ENCODE measurements at places on chromosomes 5 and 9. TPM values are rescaled to one million over a fixed set of nuclear protein-coding genes. Genes with fewer than 3 reads are reported as not detected.

PCDHA3 gene
- total RNA-seq: not detected

PPP2R2B gene
- total RNA-seq: 2.4 TPM

POMT1 gene
- total RNA-seq: 30.4 TPM

YIPF5 gene
- total RNA-seq: 17.6 TPM

PRDM9 gene
- 0.12 TPM for total RNA-seq

SYK gene
- total RNA-seq: 14.6 TPM

TMC1 gene
- total RNA-seq: not detected

- H3K27ac ChIP-seq: no peak overlapping the region
- peaks cover 7% of the 10 kb centered on the region for H3K4me1 ChIP-seq
- peaks cover 15% of the 10 kb centered on the region for H3K27me3 ChIP-seq
- no peak for DNase-seq
These were observed 252.6 kb upstream of the IRX4 start for GRCh38 chr5:2135354-2135753.

DNA sequence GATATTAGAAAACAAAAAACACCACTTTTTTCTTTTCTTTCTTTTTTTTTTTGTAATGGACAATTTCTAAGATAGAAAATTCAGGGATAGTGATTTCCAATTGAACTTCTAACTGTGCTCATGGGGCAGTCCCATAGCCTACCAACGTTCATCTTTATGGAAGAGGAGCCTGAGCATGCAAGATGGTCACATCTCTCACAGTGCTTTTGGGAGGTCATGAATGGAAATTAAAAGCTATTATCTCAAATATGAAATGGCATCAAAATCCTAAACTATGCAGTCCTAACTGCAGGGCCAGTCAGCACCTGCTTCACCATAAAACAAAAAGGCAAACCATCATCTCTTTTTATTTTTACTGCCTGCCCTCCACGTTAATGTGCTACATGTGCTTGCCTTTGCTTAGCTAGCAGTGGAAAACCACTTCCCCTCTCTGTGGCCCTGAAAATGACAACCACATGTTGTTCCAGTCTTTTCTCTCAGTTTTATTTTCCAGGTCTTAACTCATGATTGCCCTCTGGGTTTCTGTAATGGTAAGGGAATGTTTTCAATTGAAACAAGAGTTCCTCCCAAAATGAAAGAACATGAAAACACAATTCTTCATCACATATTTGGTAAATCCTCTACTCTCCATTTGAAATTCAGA is 16.7 kb downstream of the IFNB1 start:
- H3K36me3 ChIP-seq: no peaks in the 10 kb centered on the region
- H3K4me1 ChIP-seq: no peaks in the 10 kb centered on the region
- no peak for DNase-seq
- no peak overlapping the region for H3K4me3 ChIP-seq
- no peak overlapping the region for H3K27ac ChIP-seq

GRCh38 chr5:41918105-41918504 is 7.0 kb upstream of the FBXO4 start:
- H3K27ac ChIP-seq: no peak overlapping the region
- no peak for DNase-seq
- peaks cover 10% of the 10 kb centered on the region for H3K4me1 ChIP-seq
- peaks cover 23% of the 10 kb centered on the region for H3K36me3 ChIP-seq

DNA sequence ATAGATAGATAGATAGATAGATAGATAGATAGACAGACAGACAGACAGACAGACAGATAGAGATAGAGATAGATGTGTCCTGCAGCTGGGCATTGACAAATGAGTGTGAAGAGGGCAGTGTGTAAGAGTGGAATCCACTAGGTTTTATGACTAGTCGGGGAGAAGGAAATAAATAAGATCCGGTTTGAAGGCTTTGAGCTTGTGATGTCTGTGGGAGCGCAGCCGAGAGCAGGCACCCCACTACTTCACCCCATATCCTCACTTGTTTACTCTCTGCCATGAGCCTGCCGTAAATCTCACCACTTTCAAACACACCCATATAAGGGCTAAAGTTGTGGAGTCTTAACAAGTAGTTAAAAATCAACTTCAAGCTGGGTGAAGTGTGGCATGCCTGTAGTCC is 1.4 kb upstream of the SUSD1 start:
- H3K27ac ChIP-seq: no peak overlapping the region
- no peaks in the 10 kb centered on the region for H3K36me3 ChIP-seq
- no peak for DNase-seq

- peak; percentile 90 for DNase-seq
- H3K4me1 ChIP-seq: peaks cover 20% of the 10 kb centered on the region
These were observed 27.6 kb downstream of the IL7R start for GRCh38 chr5:35884191-35884769.

GRCh38 chr9:81661339-81661738 is 28.0 kb downstream of the TLE1 start:
- H3K36me3 ChIP-seq: peaks cover 29% of the 10 kb centered on the region
- DNase-seq: no peak
- peaks cover 17% of the 10 kb centered on the region for H3K4me1 ChIP-seq
- no peak overlapping the region for H3K4me3 ChIP-seq
- H3K27me3 ChIP-seq: no peaks in the 10 kb centered on the region

DNA sequence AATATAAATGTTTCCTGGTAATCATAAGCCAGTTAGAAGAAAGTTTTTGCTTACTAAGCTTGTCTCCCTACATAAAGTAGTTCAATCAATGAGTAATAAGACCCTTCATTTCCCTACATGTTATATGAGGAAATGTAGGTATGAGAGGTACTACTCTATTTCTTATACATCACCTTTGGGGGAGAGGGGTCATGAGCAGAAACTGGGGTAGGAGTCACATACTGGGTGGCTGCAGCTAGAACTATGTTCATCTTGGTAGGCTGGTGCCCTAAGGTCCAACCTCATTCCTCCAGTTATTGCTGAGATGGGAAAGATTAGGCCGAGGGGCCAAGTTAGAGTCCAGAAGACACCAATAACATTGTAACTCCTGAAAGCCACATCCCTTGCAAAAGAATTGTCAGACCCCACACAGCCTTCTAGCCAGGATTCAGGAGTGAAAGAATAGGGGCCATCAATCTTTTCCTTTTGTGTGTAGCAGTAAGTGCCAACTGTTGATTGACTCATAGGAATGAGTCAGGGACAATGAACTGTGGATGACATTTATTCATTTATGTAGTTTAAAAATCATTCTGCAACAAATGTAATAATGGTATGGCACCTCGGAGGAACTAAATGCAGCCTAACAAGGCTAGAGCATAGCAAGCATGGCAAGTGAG is 21.6 kb upstream of the SREK1 start:
- H3K4me3 ChIP-seq: no peak overlapping the region
- peaks cover 4% of the 10 kb centered on the region for H3K4me1 ChIP-seq
- H3K27me3 ChIP-seq: no peaks in the 10 kb centered on the region
- DNase-seq: peak; percentile 48

GRCh38 chr9:109341561-109341960 is 20.7 kb upstream of the EPB41L4B start:
- no peak overlapping the region for H3K27ac ChIP-seq
- peaks cover 10% of the 10 kb centered on the region for H3K4me1 ChIP-seq

- no peaks in the 10 kb centered on the region for H3K36me3 ChIP-seq
- no peak overlapping the region for H3K4me3 ChIP-seq
- no peaks in the 10 kb centered on the region for H3K27me3 ChIP-seq
- no peak overlapping the region for H3K27ac ChIP-seq
These were observed 31.9 kb downstream of the NEUROG1 start for GRCh38 chr5:135503871-135504270.

- H3K4me1 ChIP-seq: peaks cover 45% of the 10 kb centered on the region
- peak; percentile 90 for DNase-seq
These were observed 151.9 kb downstream of the MACROH2A1 start for GRCh38 chr5:135246923-135247795.

- H3K27me3 ChIP-seq: no peaks in the 10 kb centered on the region
- peak overlapping the region; percentile 50 for H3K4me3 ChIP-seq
- DNase-seq: no peak
- no peaks in the 10 kb centered on the region for H3K36me3 ChIP-seq
- peaks cover 30% of the 10 kb centered on the region for H3K4me1 ChIP-seq
- peak overlapping the region; percentile 87 for H3K27ac ChIP-seq
These were observed 75.4 kb downstream of the NREP start for GRCh38 chr5:111681414-111682120.

DNA sequence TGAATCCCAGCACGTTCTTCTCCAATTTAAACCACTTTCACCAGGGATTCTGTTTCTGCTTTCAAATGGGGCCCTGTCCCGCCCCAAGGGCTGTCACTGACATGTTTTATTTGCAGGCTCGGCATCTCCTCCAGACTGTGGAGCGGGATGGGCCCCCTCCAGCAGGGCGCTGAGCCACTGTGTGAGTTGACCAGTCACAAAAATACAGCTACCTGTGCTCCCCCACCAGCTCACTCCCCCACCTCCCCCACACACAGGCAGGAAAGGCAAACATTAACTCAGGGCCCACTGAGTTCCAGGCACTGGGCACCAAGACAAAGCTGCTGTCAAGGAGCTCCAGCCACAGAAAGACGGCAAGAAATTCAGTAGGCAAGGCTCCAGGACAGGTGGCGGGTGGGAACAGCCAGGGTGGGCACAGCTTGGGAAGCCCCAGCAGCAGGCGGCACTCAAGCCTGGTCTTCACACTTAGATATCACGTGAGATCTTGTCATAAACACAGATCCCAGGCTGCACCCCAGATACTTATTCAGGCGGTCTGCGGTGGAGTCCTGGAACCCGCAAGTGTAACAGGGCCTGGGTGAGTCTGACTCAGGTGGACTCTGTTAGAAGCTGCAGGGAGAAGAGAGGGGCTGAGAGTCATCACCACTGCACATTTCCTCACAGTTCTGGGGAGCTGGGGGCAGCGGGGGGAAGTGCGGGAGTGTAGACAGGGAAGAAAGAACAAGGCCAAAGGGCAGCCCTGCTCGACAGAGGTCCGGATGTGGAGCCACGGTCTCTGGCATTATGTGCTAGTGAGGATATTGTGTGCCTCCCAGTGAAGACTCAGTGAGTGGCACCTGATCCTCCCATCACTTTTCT is 44.7 kb downstream of the OR2V1 start:
- no peaks in the 10 kb centered on the region for H3K4me1 ChIP-seq
- H3K36me3 ChIP-seq: no peaks in the 10 kb centered on the region
- peaks cover 11% of the 10 kb centered on the region for H3K27me3 ChIP-seq

DNA sequence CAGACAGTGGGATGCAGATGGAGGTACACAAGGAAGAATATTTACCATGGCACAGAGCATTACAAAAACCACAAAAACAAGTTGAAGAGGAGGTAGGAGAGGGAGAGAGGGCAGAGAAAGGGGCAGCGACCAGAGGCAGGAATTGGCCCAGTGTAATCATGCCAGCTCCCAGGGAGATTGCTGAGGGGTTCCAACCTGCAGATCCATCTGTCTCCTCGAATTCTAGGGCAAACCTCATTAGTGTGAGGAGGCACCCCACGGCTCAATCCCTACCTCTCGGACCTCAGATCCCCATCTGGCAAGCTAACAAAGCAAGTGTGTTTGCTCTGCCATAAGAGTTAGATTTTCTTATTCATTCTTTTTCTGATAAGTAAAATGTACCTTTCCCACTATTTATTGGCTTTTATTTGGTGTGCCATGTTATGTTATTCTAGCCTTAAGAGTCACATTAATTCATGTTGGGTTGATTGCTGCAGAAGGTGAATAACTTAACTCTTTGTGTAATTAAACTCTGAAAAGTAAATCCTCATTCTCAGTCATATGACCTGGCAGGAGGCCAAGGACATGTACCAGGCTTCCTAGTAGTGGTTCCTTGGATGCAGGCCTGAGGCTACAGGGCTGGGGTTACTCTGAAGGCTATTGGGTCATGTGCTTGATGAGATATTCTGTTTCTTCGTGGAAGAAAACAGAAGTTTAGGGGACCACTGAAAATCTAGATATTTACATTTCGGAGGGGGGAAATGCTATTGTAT is 315.2 kb upstream of the ATP10B start:
- H3K36me3 ChIP-seq: no peaks in the 10 kb centered on the region
- H3K27ac ChIP-seq: no peak overlapping the region
- H3K4me3 ChIP-seq: no peak overlapping the region
- H3K27me3 ChIP-seq: no peaks in the 10 kb centered on the region
- no peaks in the 10 kb centered on the region for H3K4me1 ChIP-seq

- H3K27me3 ChIP-seq: peaks cover 15% of the 10 kb centered on the region
- no peaks in the 10 kb centered on the region for H3K36me3 ChIP-seq
- DNase-seq: no peak
- no peak overlapping the region for H3K27ac ChIP-seq
- H3K4me1 ChIP-seq: no peaks in the 10 kb centered on the region
- H3K4me3 ChIP-seq: no peak overlapping the region
These were observed 69.5 kb downstream of the GTF3C4 start for GRCh38 chr9:132739710-132740310.

DNA sequence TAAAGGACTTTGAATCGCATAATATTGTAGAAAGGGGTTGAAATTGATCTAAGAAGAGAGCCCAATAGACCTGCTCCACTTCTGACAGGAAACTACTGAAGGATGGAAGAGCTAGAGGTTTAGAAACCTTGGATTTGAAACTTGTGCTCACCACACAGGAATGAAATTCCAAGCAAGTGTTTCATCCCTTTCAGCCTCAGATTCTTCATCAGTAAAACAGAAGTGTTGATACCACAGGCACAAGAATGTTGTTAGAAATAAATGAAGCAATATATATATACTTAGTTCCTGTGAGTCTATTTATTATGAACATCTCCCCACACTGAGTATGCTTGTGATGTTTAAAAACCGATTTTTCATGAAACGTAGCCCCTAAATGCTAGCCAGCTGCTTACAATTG is 43.8 kb downstream of the PRRC1 start:
- H3K4me3 ChIP-seq: no peak overlapping the region
- H3K27ac ChIP-seq: no peak overlapping the region
- 0 out of 2 replicates have a peak, but pooled peaks cover 3% of the 10 kb centered on the region for H3K27me3 ChIP-seq

DNA sequence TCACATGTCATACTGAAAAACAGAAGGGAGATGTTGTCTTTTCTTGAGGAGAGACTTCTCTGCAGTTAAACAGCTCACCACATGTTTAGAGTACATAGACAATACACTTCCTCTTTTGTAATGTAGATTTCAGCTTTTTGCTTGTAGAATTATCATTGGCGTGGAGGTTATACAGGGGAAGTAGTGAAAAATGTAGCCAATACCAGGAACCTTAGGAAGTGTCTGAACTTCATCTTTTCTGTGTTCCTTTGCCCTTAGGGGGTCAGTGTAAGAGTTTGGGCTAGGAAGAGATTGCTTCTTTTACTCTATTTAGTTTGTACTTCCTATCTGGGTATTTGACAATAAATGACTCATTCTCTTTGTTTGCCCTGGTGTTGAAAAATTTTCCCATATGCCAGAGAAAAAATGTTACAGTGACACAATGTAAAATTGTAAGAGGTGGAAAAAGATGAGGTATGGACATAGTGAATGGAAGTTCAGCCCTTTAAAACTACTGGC is 21.0 kb upstream of the CDKN2B start:
- H3K27ac ChIP-seq: peak overlapping the region; percentile 84
- H3K36me3 ChIP-seq: no peaks in the 10 kb centered on the region
- peaks cover 32% of the 10 kb centered on the region for H3K4me1 ChIP-seq
- DNase-seq: peak; percentile 74
- H3K4me3 ChIP-seq: peak overlapping the region; percentile 18

DNA sequence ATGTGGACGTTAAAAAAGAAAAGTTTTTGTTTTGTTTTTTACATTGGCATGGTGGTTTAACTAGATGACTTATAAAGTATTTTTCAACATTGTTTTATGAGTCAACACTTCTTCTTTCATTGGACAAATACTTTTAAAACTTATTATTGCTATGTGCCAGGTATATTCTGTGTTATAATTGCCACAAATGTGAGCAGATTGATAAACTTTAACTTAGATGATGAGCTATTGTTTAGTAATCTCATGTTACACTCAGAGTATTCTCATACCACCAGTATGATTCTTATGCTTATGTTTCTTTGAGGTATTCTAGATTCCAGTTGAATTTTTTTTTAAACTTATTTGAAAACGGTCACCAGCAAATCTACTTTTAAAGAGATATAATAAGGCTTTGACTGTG is 60.3 kb downstream of the RASA1 start:
- no peak overlapping the region for H3K4me3 ChIP-seq
- peak; percentile 10 for DNase-seq
- H3K27me3 ChIP-seq: no peaks in the 10 kb centered on the region
